ENCODE measurements at places on chromosomes 2 and 18.

DNA sequence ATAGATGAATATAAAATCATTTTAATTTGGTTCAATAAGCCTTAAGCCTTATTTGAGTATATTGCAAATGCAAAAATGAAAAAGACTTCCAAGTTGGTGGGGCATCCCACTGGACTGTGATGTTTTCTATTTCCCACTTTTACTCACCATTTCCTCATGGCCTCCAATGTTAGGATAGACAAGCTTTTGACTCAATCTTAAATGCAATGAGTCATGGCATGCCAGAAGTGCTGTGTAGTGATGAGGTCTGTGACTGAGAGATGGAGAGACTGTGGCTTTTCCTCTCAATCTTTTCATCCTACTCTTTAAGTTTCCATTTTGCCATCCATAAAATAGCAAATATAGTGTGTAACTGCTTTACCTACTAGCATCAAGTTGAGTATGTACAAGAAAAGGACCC, 1401.2 kb upstream of the CELF4 start:
- DNase-seq, result no peak

DNA sequence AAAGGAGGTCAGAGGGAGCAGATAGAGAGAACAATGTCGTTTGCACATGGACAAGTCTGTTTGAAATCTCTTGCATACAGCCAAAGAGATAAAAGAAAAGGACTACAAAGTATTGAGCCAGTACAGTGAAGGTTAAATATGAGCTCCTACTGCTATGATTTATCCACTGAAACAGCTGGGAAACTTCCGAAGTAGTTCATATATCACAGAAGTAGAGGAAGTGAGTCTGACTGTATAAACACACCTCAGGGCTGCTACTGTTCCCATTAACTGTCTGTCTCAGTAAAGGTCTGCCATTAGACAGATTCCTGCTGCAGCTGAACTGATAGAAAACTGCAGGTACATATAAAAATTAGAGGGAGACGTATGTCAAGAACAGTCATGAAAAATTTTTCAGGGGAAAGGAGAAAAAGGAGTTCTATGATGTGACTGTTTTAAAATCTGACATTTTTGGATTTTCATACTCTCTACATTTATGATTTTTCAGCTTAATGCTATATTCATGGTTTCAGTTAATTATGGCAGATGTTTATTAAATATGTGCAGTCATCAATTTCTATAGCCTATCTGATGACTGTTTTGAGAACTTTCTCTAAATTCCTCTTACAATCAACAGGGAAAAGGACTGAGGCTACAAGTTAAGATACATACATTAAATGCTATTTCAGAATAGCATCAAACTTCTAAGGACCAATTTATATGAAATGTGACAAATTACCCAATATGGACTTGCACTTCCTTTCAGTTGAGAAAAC, 364.7 kb downstream of the ERBB4 start:
- no peak for DNase-seq

GRCh38 chr2:3664925-3665324, 6.9 kb downstream of the ALLC start:
- no peak for DNase-seq

DNA sequence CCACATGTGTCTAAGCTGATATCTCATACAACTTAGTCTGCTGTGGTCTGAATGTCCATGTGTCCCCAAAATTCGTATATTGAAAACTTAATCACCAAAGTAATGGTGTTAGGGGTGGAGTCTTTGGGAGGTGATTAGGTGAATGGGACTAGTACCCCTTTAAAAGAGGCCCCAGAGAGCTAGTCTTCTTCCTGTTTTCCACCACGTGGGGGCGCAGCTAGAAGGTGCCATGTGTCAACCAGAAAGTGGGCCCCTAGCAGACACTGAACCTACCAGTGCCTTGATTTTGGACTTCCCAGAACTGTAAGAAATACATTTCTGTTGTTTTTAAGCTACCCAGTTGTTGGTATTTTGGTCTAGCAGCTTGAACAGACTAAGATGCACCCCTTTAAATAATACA, 86.6 kb downstream of the ASB1 start:
- DNase-seq, result no peak

GRCh38 chr18:449374-449773, 51.1 kb downstream of the COLEC12 start:
- no peak for DNase-seq

DNA sequence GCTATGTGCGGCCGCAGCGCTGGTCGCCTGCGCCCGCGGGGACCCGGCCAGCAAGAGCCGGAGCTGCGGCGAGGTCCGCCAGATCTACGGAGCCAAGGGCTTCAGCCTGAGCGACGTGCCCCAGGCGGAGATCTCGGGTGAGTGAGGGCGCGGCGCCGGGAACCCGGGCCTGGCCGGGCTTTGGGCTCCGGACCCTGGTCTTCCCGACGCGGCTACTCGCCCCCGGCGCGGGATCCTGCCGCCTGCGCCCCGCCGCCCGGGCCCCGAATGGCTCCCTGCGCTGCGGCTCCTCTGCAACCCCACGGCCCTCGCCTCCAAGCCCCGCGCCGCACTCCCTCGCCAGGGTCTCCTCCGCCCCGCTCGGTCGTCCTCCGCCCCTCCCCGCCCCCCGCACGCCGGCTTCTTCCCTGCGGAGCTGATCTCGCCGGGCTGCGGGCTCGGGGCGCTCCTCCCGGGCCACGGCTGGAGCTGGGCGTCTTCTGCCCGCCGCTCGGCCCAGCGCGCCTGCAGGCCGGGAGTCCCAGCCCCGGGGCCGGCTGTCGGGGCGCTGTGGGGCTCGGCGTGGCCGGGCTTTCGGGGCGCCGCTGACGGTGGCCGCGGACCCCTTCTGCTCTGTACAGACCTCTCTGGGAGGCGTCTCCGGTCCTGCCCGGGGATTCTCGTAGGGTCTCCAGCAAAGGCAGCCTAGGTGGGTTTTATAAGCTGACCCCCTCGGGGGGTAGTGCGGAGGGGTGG, 652 bp downstream of the GPC1 start:
- DNase-seq, result peak; percentile 46

GRCh38 chr2:215718436-215718835, 282.6 kb upstream of the FN1 start:
- DNase-seq, result no peak

- no peak for DNase-seq
Observed at GRCh38 chr2:200314976-200315567, 8.6 kb downstream of the SPATS2L start.

DNA sequence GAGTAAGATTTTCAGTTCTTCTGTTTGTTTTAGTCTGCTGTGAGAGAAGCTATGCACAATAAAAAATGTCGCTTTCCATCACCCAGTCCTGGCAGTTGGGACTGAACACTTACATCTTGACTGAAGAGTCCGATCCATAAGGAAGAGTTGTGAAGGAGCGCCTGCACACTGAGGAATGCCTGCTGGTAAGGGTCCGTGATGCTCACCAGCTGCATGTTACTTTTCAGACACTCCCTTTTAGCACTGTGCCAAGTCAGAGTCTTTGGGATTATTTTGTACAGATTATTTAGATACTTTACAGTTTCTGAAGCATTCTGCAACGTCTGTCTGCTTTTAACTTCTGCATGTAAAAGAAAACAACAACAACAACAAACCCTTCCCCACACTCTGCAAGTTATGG, 42.6 kb upstream of the CD302 start:
- DNase-seq, result no peak

DNA sequence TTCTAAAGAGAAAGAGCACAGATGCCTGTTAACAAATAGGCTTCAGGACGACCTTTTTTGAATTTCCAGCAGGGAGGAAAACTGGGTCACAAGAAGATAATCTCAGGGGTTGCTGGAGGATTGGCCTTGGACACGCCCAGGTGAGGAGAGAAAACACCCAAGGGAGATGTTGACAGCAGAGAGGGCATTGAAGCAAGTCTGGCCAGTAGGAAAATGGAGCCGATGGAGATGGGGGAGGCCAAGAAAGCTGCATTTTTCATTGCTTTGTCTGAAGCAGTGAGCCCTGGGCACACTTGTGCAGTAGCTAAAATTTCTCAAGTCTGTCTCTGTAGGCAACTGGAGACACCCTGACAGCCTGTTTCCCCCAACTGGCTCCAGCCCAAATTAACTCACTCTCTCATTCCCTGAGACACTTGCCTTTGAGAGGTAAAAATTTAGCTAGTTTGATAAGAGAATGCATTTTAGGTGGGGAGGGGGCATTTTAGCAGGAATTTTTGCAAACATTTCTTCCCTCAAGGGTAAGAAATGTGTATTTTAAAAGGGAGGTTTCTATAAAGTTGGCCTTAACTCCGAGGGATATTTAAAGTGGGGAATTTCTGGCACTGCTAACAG, 165.5 kb downstream of the TGIF1 start:
- no peak for DNase-seq

- no peak for DNase-seq
Observed at GRCh38 chr2:224930990-224931389, 111.3 kb downstream of the DOCK10 start.

- no peak for DNase-seq
Observed at GRCh38 chr2:212181646-212182045, 357.0 kb downstream of the ERBB4 start.

GRCh38 chr18:6759579-6759978, 30.1 kb downstream of the ARHGAP28 start:
- no peak for DNase-seq

DNA sequence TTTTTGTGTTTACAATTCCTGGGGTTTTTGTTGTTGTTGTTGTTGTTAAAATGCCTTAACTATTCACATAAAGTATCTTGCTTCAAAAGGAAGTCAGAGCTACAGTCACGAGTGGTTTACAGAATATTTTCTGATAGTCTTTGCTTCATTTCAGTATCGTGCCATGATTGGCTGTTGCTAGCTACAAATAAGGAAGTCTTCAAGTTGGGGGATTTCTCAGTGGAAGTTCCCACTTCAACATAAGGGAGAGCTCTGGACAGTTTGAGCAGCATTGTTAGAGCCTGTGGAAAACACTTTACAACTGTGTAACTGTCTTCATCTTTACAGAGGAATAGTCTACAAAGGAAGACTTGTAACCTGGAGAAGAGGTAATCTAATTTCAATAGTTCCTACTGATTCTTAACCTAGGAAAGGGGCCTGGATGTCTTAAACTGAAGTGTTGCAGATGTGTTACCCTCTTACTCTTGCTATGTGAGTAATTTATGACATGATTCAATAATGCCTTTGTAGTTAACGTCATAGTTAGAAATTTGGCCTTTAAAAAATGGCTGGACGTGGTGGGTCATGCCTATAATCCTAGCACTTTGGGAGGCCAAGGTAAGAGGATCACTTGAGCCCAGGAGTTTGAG, 23.4 kb upstream of the TANK start:
- DNase-seq, result peak; percentile 54

Measured in CD8-positive, alpha-beta memory T cell (primary cell).